ENCODE measurements at places on chromosomes 2 and 18. TPM values are rescaled to one million over a fixed set of nuclear protein-coding genes. Genes with fewer than 3 reads are reported as not detected.

The ST8SIA5 gene
- total RNA-seq: 7.6 TPM

The CLEC4F gene
- not detected for total RNA-seq

DNA sequence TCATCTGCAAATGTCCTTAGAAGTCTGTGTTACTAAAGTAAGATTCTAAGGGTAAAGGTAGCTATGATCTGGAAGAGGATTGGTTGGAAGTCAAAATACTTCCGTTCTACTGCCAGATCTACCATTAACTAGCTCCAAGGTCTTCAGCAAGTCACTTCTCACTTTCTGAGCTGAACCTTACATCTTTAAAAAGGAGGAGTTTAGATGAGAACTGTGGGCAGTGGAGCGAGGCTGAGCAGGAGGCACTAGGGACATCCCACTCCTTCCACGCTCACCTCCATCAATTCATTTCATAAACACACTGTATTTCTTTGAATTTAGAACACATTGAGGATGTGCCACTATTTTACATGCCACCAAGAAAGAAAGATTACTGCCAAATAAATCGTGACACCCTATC is 143.0 kb downstream of the ABCA12 start:
- DNase-seq: no peak

DNA sequence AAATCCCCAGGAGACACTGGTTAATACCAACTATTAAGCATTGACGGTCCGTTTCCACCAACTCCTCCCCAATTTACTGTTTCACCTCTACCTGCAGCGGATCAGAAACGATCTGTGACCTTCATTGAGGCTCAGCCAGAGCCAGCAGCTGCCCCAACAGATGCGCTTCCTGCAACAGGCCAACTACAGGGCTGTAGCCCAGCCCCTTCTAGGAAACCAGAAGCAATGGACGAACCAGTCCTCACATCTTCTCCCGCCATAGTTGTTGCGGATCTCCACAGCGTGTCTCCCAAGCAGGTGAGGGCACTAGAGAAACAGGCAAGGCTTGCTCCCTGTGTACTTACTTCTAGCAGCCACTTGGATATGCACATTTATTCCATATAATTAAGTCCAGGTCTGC is 8.5 kb upstream of the RPE start:
- DNase-seq: no peak

DNA sequence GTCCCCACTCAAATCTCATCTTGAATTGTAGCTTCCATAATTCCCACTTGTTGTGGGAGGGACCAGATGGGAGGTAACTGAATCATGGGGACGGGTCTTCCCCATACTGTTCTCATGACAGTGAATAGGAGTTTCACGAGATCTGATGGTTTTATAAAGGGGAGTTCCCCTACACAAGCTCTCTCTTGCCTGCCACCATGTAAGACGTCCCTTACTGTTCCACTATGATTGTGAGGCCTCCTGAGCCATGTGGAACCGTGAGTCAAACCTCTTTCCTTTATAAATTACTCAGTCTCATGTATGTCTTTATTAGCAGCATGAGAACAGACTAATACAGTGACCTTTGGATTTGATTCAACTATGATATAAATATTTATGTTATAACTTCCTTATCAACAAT is 78.0 kb downstream of the CYRIA start:
- DNase-seq: no peak

DNA sequence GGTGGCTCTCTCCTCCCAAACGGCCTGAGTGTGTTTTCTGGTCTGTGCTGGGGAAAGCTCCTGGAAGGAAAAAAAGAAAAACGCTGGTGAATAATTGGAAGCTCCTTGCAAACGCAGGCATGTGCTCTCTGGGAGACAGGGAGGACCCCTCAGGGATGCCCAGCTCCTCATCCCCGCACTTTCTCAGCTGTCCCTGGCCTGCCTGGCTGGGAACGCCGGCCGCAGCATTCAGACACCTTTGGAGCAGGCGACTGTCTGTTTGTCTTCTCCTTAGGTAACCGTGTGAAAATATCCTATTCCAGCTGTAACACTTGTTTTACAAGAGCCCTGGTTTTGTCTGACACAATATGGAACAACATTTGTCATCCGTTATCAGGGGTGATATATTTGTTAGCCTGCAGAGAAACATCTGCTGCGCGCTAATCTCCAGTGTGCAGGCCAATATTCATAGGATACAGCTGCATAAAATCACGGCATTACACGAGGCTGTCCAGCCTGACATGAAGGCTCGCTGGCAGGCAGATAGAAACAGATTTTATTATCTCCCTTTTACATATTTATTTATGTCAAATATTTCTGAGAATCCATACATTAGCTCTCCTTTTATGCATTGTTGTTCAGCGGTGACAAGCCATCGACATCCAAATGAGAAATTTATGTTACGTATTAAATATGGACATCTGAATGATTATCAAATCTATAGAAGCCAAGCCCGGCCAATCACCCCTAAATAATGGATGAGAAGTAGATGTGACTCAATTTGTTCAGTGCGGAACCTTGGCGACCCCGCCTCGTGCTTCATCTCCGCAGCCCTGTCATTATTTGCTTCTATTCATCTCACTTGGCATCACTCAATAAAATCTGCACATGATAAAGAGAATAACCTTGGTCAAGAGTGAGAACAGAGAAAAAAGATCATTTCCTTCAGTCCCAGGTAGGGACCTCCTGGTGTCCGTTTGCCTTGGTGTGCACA is 675.1 kb upstream of the SALL3 start:
- peak; percentile 21 for DNase-seq

Data from spinal cord (tissue), 10 donors.